ENCODE measurements at places on chromosomes 16 and 17. TPM values are rescaled to one million over a fixed set of nuclear protein-coding genes. Genes with fewer than 3 reads are reported as not detected.

Gene ATP2A3
- 157 TPM for total RNA-seq

Gene USB1
- total RNA-seq: 36.4 TPM

Gene CD19
- total RNA-seq: not detected

Gene TERF2IP
- total RNA-seq: 108 TPM

Gene KRTAP4-1
- total RNA-seq: not detected

Data from CD4-positive, alpha-beta memory T cell (primary cell).